ENCODE measurements at places on chromosomes 13 and 19.

GRCh38 chr13:111572956-111573761 is 252.7 kb downstream of the TEX29 start:
- no peak for DNase-seq

DNA sequence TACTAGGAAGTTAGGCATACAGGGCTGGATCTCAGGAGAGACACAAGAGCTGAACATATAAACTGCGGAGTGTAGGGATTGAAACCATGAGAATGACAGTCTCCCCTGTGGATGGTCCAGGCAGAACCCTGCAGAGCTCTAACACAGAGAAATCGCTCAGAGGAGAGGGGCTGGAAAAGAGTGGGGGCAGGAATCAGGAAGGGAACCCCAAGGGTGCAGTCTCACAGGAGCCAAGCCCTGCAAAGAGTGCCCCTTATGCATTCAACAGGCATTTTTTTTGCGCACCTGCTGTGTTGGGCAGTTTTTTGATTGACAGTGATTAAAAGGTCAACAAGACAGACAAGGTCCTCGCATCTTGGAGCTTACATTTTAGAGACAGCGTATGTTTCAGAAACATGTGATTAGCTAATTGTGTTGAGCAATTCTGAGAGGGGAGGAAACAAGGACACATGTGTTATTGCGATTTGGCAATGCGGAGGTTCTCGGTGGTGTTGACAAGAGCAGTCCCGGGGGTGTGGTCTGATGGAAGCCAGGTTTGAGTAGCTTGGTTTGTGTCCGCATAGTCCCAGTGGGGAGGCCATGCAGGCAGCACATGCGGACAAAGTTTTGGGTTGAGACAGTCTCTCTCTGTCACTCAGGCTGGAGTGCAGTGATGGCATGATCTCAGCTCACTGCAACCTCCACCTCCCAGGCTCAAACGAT is 182.6 kb upstream of the IRS2 start:
- DNase-seq: no peak

DNA sequence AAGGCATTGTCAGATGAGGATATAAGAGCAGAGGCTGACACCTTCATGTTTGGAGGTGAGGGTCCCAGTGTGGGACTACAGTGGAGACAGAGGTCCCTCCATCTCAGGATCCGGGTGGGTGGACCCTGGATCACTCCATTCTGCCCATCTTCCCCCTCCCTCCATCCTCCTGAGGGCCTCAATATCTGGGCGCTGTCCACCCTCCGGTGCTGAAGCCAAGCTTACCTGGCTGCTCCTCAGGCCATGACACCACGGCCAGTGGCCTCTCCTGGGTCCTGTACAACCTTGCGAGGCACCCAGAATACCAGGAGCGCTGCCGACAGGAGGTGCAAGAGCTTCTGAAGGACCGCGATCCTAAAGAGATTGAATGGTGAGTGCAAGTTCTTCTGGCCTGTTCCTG is 11.9 kb downstream of the CYP4F12 start:
- no peak for DNase-seq

DNA sequence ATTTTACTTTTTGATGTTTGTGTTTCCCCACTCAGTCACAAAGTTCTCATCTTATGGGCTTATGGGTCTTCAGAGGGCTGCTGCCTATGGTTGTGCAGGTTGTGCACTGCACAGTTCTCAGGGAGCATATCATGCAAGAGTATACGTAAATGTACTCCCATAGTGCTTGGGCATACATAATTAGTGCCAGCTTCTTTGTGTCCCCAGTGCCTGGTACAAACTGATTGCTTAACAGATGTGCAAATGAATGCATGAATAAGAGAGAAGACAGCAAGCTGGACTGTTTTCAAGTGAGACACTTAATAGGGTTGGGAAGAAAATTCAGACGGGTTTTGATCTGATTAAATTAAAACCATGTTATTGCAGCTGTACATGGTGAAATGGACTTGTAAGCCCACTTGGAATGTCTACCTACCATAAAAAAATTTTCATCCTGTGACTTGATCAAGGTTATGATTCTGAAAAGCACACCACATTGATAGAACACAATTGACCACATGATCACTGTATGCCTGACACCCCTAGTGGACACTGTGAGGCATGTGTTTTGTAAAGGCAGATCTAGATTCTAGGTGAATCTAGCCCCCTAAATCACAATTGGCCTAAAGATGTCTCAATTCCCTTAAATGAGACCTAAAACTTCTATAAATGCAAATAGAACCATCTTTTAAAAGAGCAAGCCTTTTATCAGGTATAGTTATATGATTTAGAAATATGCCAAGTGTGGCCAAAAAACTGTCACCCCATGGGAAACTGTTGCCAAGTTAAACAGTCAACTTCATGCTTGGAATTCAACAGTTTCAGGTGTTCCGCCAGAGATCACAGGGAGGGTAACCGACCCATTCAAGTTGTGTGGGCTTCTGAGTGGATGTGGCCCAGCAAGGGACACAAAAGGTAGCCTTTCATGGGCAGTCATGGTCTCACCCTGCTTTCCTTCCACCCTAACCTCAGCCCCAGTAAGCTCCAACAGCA is 27.9 kb downstream of the FAM124A start:
- no peak for DNase-seq

GRCh38 chr19:57263244-57263741 is 17.0 kb upstream of the ZNF460 start:
- peak; percentile 19 for DNase-seq

DNA sequence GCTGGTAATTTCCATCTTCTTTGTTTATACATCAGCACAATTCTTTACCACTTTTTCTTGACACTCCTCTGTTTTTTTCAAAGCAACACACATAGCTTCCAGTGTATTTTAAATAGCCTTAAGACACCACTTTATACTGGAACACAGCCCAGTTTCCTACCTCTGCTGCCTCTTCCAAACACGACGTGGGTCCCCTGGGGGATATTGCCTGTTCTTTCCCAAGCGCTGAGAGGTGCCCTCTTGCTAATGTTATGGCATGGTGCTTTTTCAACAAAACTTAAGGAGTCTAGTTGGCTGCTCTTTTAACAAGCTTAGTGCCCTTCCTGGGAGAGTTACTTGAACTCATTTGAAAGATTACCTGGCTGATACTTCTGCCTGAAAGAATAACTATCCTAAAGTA is 112.7 kb downstream of the OLFM4 start:
- DNase-seq: no peak

Data from hematopoietic multipotent progenitor cell treated with erythropoietin and hydrocortisone succinate and interleukin-3 and kit ligand, for 17 days (in vitro differentiated cells).